ENCODE measurements at places on chromosomes 2 and 18.

DNA sequence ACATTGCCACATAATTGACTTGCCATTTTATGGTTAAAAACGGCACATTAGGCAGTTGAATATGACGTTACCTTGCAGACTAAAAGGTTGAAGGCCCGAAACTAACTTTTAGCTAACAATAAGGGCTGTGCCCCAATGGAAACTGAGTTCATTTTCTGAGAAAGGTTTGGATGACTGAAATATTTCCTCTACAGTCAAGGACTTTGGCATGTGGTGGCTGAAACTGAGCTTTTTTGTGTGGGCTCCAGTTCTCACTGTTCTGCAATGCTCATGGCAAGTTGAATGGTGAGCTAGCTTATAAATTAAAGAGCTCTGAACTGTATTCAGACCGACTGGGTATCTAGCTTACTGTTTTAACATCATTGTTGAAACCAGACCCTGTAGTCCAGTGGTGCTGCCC, 23.8 kb upstream of the TXNDC2 start:
- peak; percentile 22 for DNase-seq

GRCh38 chr2:227366769-227367426, 12.2 kb downstream of the TM4SF20 start:
- no peak for DNase-seq

DNA sequence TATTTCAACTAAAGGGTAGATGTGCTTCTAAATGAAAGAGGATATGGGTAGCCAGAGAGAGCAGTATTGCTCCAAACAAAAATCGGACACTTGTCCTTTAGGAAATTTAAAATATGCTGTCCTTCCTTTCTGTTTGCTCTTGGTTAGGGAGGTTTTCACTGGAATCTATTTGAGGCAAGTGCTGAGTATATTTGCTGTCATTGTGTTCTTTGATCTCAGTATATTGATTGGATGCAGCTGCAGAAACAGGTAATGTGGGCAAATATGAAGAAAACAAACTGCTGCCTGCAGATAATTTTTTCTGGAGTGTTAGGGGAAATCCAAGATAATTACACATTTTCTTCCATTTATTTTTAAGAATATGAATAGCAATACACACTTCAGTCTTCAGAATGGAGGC, 410.2 kb downstream of the NCKAP5 start:
- no peak for DNase-seq

DNA sequence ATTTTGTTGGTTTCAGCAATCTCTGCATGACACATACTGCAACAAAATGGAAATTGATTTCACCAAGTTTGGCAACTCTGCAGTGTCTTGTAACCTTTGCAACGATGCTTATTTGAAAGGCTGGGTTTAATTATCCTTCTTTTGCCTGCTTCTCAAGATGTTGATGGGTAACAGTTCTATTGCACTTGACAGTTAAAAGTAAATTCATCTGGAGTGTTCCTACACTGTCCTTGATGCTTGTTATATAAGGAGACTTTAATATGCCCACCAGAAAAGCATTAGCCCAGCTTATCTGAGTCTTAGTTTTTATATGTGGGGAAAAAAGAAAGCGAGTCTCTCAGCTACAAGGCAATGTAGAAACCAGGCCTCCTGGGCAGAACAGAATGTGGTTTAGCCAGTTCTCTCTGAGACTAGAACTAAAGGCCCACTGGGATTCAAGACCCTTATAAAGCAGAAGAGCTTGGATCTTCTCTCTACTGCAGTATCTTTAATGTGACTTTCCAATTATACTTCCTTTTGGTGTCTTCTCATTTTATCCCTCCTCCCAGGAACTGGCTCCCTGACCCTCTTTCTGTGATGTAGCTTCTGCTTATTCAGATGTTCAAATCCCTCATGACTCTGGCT, 106.8 kb upstream of the LYPD6 start:
- DNase-seq: no peak

DNA sequence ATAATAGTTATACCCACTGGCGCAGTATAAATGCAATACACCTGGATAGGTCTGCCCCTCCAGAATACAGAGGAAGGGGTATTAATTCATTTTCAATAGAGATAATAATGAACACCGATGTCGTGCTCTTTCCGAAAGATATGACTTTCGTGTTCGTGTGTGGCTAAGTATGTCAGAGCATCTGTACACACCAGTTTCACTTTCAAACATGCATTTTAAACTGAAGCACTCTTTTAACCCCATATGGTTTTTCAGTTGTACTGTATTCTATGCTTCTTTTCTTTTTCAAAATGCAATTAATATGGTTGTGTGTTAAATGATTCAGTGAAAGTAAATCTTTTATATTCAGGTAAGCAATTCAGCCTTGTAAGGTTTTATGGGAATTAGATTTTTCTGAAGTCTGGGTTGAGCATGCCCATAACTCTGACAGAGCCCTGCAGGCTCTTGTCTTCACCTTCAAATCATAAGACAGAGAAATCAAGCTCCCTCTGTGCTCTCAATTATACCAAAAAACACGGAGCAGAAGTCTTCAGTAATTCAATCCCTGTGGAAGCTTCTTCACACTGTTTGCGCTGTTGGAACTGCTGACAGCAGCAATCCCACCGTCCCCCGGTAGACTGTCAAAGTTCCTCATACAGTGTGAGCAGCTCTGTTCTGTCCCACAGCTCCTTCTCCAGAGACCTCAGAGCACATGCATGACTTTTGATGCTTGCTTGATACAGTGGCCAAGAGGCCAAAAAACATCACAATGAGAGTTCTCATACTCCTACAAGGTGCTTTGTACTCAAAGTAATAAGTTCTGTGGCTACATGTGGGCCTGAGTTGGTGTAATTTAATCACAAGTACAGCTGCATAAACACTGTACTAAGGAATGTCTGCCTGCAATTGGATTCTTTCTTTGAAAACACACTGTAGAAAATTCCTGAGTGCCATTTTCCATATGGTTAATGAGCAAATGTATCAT, 186.8 kb downstream of the ZNF521 start:
- DNase-seq: no peak

DNA sequence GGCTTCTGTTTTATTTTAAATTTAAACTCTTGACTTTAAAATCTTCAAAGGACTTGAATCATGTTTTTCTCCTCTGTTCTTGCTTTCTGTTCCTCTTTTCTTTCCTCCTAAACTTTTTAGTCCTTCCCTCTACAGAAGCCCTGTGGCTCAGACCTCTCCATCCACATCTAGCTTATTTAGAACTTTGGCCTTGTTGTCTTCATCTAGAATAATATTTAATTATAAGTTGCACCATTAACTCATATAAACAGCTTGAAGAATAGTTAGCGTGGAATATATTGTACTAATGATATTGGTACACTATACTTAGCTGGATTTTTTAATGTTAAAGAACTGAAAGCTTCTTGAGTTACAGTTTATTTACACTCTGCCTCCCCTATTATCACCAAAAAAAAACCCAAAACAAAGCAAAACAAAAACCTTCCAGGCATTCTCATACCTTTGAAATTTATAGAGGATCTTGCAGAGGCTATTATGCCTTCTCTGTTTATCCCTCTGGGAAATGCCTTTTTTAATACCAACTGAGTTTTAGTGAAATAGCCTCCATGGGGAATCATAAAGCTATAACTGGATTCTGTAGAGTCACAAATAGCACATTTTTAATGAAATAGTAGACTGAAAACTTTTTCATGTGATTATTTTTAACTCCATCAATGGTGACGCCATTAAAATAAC, 9.2 kb upstream of the CCDC141 start:
- DNase-seq: no peak
